ENCODE measurements at places on chromosomes 6 and 20.
A peak's percentile ranks its signal among the peaks of the same experiment; 100 is the strongest.

- DNase-seq = no peak
These were observed 117.9 kb upstream of the ZNF217 start for GRCh38 chr20:53711333-53712211.

- DNase-seq = peak; percentile 56
These were observed 53.3 kb upstream of the HFE start for GRCh38 chr6:26033941-26034354.

DNA sequence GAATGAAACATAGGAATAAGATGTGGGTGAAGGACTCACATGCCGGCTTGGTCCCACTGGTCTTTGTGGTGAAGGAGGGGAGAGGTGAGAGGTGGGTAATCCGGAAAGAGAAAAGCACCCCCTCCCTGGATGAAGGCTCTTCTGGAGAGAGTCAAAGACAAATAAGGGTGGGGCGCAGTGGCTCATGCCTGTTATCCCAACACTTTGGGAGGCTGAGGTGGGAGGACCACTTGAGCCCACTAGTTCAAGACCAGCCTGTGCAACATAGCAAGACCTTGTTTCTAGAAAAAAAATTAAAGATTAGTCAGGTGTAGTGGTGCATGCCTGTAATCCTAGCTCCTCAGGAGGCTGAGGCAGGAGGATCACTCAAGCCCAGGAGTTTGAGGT, 3.1 kb downstream of the LTB start:
- no peak for DNase-seq

GRCh38 chr6:127083963-127084310, 34.5 kb upstream of the RSPO3 start:
- no peak for DNase-seq

Measured in activated CD4-positive, alpha-beta T cell treated with anti-CD3 and anti-CD28 coated beads, Interleukin-2, amount 50 U/mL, for 16 hours (primary cell).